ENCODE measurements at places on chromosomes 13 and 19. TPM values are rescaled to one million over a fixed set of nuclear protein-coding genes. Genes with fewer than 3 reads are reported as not detected.

The CEACAM20 gene
- total RNA-seq = not detected

The FFAR1 gene
- total RNA-seq = not detected

The PABPC3 gene
- 1.2 TPM for total RNA-seq

The ZNF709 gene
- total RNA-seq = 1.7 TPM

The CAMSAP3 gene
- total RNA-seq = 0.52 TPM

The DIAPH3 gene
- total RNA-seq = 20.0 TPM

The IL17D gene
- 0.88 TPM for total RNA-seq

The CALM3 gene
- total RNA-seq = 567 TPM

The CD209 gene
- total RNA-seq = not detected

The ZNF99 gene
- total RNA-seq = not detected

The LGALS7 gene
- total RNA-seq = not detected

The SHISA7 gene
- not detected for total RNA-seq

The ZNF66 gene
- total RNA-seq = 7.1 TPM

The PDE4C gene
- not detected for total RNA-seq

The ZNF571 gene
- total RNA-seq = 2.7 TPM

The ESD gene
- total RNA-seq = 142 TPM

The GAPDHS gene
- not detected for total RNA-seq

The ZNF625 gene
- 3.9 TPM for total RNA-seq

The RUVBL2 gene
- total RNA-seq = 189 TPM

The ZNF793 gene
- 4.8 TPM for total RNA-seq

The SERTM1 gene
- not detected for total RNA-seq

The IGFL2 gene
- not detected for total RNA-seq

The NLRP11 gene
- 0.24 TPM for total RNA-seq

The F10 gene
- total RNA-seq = not detected

The ZNF69 gene
- 2.8 TPM for total RNA-seq
